ENCODE measurements at places on chromosomes 2 and 18. TPM values are rescaled to one million over a fixed set of nuclear protein-coding genes. Genes with fewer than 3 reads are reported as not detected.

CAVIN2 gene
- 50.7 TPM for total RNA-seq

CEBPZOS gene
- 22.3 TPM for total RNA-seq

PROM2 gene
- 89.5 TPM for total RNA-seq

- no peak overlapping the region for H3K4me3 ChIP-seq
- no peak overlapping the region for H3K27ac ChIP-seq
- H3K27me3 ChIP-seq, result no peaks in the 10 kb centered on the region
Measured at GRCh38 chr2:189150033-189150432, 29.5 kb downstream of the COL5A2 start.

DNA sequence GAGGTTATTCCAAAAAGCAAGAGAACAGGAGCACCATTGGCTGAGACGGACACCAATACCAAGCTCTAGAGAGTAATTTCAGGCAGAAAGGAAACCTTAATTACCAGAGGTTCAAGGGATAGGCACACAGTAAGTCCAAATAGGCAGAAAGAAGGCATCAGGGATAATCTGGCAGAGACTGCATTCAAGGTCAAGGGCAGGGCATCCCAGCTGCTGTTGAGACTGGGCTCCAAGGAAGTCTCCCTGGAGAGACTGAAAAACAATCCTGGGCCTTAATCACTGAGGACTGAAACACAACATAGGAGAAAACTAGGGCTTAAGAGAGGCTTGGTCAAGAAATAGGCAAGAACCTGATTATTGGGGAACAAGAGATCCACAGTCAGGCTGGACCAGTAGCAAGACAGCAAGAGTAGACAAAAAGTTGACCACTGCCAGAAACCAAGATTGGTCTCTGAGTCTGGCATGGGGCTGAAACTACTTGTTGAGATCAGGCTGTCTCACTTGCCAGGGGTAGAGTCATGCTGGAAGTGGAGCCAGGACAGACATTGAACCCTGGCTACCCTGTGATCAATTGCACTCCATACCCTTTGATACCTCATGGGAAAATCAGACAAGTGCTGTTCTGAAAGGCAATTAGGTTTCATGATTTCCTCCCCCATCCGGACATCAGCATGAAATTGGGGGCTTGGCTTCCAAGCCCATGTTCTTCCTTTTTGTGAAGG lies 193.2 kb upstream of the TNP1 start:
- no peaks in the 10 kb centered on the region for H3K36me3 ChIP-seq
- no peak overlapping the region for H3K4me3 ChIP-seq

DNA sequence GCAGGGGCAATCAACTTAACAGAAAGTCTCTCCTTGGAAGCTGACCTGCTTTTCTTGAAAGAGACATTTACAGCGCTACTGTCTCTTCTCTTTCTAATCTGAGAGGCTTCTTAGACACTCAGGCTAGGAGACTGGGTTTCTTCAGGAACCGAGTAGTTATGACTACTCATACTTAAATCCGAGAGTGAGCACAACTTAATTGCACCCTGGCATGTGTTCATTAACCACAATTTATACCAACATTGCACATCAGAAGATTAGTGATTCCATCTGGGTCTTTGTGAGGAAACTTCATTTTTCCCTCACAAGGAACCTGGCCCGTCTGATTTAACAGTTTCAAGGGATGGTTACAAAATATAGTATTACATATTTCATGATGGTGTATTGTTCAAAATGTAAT lies 176.9 kb downstream of the UBE2E3 start:
- no peak overlapping the region for H3K4me3 ChIP-seq
- no peaks in the 10 kb centered on the region for H3K27me3 ChIP-seq

DNA sequence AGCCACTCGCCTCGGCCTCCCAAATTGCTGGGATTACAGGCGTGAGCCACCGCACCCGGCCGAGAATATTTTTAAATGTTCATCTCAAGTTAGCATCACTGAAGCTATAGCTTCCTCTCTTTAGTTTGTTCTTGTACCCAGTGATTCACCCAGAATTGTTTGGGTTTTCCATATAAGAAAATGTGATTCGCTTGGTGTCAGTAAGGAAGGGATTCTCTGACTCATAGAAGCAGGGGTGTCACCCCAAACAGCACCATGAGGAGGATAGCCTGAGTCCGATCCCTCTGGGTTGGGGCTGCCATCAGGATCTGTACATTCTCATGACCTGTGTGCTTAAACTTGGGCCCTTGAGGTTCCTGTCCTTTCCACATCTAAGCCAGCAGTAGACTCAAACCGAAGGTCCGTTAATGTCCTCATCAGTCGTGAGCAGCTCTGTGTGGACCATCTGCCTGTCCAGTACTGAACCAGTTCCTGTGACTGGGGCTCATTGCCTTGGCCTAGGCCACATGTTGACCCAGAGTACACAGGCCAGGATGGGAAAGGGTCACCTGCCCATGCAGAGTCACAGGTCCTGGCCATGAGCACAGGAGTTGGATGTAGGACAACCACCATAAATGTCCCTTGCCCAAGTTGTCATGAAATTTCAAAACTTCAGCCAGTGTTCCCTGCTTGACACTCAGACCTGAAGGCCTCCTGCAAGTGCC lies 311.9 kb downstream of the GBX2 start:
- no peaks in the 10 kb centered on the region for H3K4me1 ChIP-seq
- H3K27ac ChIP-seq, result no peak overlapping the region
- DNase-seq, result no peak

- H3K27ac ChIP-seq, result no peak overlapping the region
- no peak overlapping the region for H3K4me3 ChIP-seq
- DNase-seq, result no peak
- no peaks in the 10 kb centered on the region for H3K36me3 ChIP-seq
Measured at GRCh38 chr2:191571163-191571769, 106.7 kb upstream of the NABP1 start.

- H3K4me1 ChIP-seq, result no peaks in the 10 kb centered on the region
- no peaks in the 10 kb centered on the region for H3K27me3 ChIP-seq
- no peaks in the 10 kb centered on the region for H3K36me3 ChIP-seq
- DNase-seq, result no peak
Measured at GRCh38 chr2:70647873-70648481, 94.4 kb upstream of the TGFA start.

DNA sequence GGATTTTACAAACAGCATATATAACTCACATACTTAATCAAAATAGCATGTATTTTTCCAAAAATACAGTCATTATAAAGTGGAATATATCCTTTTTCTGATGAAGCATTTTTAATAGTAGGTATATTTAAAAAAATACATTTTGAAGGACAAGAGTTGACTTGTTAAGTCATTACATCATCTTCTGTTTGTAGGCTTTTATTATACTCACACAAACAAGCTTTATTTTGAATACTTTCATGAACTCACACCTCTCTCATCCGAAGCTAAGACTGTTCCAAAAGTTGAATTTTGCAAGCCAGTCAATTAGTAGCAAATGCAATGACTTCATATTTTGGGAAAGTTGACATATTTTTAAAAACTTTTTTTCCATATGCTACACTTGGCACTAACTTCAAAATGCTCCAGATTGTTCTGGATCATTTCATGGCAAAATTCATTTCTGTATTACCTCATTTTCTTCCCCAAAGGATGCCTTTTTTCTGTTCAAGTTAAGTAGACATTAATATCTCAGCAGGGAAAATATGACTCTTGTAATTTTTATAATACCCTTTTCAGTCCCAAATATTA lies 68.5 kb upstream of the WDR75 start:
- H3K27ac ChIP-seq, result no peak overlapping the region
- no peak overlapping the region for H3K4me3 ChIP-seq
- no peaks in the 10 kb centered on the region for H3K4me1 ChIP-seq
- H3K27me3 ChIP-seq, result no peaks in the 10 kb centered on the region

- H3K4me1 ChIP-seq, result peaks cover 17% of the 10 kb centered on the region
- no peak overlapping the region for H3K4me3 ChIP-seq
- no peak for DNase-seq
- no peaks in the 10 kb centered on the region for H3K36me3 ChIP-seq
- peaks cover 17% of the 10 kb centered on the region for H3K27me3 ChIP-seq
Measured at GRCh38 chr2:176154576-176155252, 2.4 kb upstream of the HOXD3 start.

GRCh38 chr2:1430491-1430890 lies 17.2 kb downstream of the TPO start:
- H3K4me3 ChIP-seq, result no peak overlapping the region
- no peak overlapping the region for H3K27ac ChIP-seq
- H3K27me3 ChIP-seq, result no peaks in the 10 kb centered on the region

DNA sequence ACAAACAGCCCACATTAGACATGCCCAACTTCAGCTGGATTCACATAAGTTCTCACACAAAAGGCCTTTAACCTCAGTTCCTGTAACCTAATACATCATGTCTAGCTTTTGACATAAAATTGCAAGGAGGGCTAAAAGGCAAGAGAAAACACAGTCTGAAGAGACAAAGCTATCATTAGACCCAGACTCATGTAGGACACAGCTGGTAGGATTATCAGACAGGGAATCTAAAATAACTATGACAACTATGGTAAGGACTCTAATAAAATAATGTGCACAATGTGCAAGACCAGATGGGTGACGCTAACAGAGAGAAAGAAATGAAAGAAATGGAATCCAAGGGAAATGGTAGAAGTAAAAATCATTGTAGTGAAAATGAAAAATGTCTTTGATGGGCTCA lies 643.2 kb upstream of the RAB6C start:
- no peaks in the 10 kb centered on the region for H3K27me3 ChIP-seq
- DNase-seq, result no peak
- H3K4me1 ChIP-seq, result no peaks in the 10 kb centered on the region
- no peak overlapping the region for H3K27ac ChIP-seq
- no peaks in the 10 kb centered on the region for H3K36me3 ChIP-seq
- H3K4me3 ChIP-seq, result no peak overlapping the region

- no peaks in the 10 kb centered on the region for H3K4me1 ChIP-seq
- H3K27ac ChIP-seq, result no peak overlapping the region
- DNase-seq, result no peak
- no peaks in the 10 kb centered on the region for H3K36me3 ChIP-seq
- no peak overlapping the region for H3K4me3 ChIP-seq
Measured at GRCh38 chr18:50014606-50015005, 180.3 kb downstream of the MYO5B start.

Data from esophagus squamous epithelium (tissue), 5 donors.